ENCODE measurements at places on chromosomes 2 and 18.

GRCh38 chr2:237878-238277 lies 26.0 kb downstream of the SH3YL1 start:
- no peak for DNase-seq

GRCh38 chr18:23910032-23910431 lies 104.5 kb upstream of the TTC39C start:
- no peak for DNase-seq

DNA sequence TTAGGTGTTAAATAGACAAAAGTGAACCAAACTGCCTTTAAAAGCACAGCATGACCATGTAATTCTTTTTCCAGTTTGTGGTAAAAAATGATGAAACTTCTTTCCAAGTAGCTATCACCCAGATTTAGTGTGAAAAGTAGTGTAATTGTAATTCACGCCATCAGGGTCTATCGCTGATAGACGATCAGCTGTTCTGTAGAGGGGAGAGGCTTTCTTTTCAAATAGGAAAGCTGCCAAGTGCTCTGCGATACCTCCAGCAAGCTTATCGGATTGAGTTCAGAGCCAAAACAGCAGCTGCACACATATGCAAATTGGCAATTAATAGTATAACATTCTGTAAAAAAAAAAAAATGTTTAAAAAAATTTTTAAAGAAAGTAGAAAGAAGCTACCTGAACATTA lies 61.9 kb upstream of the PSMD14 start:
- DNase-seq = peak; percentile 12

DNA sequence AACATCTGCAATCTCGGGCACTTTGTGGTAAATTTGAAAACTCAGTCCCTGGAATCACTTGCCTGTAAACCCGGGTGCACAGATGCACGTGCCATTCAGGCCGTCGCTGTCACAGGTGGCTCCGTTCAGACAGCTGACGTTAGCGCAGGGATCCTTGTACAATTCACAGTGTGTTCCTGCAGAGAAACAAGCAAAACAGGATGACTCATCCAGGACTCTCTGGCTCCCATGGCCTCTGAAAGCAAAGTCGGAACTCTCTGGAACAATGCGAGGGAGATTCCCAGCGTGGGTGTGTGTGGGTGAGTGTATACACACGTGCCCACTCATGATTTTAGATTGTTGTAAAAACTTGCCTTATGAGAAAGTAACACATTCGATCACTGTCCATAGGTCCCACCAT lies 136.1 kb upstream of the PID1 start:
- DNase-seq = no peak

- no peak for DNase-seq
Measured at GRCh38 chr2:86769838-86770237, 20.9 kb downstream of the CD8A start.

DNA sequence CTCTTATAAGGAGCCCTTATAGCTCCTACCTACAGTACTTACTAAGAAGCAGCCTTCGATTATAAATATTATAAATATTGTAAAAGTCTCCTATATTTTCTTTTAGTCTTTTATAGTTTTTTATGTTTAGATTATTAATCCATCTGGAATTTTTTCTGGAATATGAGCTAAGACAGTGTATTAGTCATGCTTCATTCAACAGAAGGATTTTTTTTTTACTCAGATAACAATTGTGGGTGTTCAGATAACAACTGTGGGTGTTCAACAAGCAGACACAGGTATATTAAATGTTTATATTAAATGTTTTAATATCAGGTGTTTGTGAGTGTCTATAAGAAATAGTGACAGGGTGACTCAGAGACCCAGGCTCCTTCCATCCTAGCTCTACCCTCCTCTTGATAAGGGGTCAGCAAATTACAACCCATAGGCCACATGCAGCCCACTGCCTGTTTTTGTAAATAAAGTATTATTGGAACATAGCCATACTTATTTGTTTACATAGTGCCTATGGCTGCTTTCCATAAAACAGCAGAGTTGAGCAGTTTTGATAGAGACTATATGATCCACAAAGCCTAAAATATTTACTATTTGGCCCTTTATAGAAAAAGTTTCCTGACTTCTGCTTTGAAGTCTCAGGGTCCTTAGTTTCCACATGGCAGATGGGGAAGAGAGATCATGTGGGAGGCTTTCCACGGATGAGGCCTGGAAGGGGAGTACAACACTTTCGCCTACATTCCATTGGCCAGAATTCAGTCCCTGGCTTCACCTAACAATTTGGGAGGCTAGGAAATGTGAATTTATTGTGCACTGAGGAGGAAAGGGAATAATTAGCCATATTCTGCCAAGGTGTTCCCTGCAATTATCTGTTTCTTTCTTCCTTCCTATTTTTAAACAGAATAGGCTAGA lies 4.3 kb upstream of the SPATS2L start:
- no peak for DNase-seq

- no peak for DNase-seq
Measured at GRCh38 chr18:54880395-54881105, 52.3 kb downstream of the RAB27B start.

DNA sequence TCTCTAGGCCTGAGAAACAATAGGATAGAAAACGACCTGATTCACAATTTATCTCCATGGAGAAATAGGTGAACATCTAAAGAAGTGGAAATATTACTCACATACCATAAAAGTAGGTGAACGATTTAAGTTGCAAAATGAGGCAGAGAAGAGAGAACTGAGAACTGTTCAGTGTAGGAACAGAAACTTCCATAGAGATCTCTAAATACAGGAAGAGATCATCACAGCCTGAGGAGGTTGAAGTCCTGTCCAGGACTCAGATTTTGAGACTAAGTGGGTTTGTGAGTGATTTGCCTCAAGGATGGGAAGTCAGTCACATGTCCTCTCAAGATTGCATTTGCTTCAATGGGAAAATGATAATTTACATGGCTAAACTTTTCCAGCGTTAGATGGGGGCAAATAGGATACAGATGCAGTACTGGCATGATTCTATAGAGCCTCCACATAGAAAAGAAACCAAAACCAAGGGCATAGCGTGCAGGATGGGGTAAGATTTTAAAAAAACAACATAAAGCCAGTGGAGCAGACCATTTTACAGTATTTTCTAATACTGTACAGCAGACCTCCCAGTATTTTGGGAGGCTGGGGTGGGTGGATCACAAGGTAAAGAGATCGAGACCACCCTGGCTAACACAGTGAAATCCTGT lies 68.8 kb downstream of the MEP1B start:
- DNase-seq = no peak

DNA sequence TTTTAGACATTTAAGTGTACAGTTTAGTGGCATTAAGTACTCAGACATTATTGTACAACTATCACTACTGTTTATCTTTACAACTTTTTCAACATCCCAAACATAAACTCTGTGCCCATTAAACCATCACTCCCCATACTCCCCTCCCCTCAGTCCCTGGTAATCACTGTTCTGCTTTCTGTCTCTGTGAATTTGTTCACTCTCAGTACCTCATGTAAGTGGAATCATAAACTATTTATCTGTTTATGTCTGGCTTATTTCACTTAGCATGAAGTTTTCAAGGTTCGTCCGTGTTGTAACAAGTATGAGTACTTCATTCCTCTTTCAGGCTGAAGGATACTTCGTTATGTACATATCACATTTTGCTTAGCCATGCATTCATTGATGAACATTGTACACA lies 9.8 kb upstream of the RUFY4 start:
- DNase-seq = no peak

- no peak for DNase-seq
Measured at GRCh38 chr2:41199334-41199733, 747.4 kb upstream of the SLC8A1 start.

GRCh38 chr2:63058144-63058920 lies 7.7 kb downstream of the OTX1 start:
- no peak for DNase-seq

DNA sequence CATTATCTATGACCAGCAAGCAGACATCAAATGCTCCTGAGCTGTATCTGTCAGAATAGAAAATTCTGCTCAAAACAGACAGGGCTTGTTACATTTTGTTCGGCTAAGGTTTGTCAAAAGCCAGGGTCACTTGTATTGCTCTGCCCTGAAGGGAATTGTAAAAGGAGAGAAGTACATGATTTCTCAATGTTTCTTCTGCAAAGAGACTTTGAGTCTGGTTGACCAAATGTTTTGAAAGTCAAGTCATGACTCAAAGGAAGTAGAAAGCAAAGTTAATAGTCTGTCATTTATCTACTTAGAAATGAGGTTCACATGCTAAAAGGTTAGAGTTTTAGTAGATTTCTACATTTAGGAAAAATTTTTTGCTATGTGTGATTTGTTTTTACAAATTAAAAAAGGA lies 1624.1 kb upstream of the ZEB2 start:
- no peak for DNase-seq

DNA sequence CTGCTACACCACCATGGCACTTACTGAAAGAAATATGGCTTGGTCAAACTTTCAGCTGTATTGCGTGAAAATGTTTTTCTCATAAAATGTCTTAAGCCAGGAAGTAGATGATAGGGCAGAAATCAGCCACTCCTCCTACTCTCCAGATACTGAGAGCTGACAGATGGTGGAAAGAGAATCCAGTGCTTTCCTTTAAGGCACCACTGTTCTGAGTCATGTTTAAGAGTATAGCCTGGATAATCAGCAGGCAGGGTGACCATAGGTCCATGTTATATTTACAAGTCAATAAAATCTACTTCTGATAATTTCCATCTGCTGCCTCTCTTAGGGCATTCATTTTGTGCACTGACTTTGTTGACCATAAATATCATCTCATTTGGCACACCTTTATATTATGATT lies 21.9 kb downstream of the ARPC2 start:
- no peak for DNase-seq
